Neuronal stem cell (in vitro differentiated cells): ENCODE measurements at places on chromosomes 2 and 18.

- H3K27me3 ChIP-seq, result no peaks in the 10 kb centered on the region
- no peaks in the 10 kb centered on the region for H3K36me3 ChIP-seq
- H3K4me3 ChIP-seq, result no peak overlapping the region
- H3K27ac ChIP-seq, result no peak overlapping the region
- peak; percentile 64 for DNase-seq
- no peaks in the 10 kb centered on the region for H3K4me1 ChIP-seq
Measured at GRCh38 chr2:102839668-102840388, 78.0 kb downstream of the TMEM182 start.

DNA sequence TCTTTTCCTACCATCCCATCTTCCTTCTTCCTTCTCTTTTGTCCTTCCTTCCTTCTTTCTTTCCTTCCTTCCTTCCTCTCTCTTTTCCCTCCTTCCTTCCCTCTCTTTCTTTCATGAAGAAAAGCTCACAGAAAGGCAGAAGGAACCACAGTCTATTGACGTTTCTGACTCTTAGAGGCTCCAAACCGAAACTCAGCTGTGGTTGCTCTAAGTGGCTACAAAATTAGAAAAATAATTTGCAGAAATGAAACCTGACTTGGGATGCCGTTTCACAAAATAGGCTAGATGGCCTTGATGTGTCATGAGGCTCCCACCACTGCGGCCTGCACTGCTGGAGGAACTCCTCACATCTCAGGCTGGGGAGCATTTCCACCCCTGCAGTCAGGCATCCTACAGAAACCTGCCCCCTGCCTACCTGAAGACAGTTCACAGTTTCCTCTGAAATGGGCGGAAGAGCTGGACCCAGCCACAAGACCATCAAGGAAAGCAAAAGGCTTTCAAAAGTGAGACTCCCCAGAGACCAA is 165.6 kb downstream of the SMAD7 start:
- no peak for DNase-seq
- no peak overlapping the region for H3K27ac ChIP-seq
- no peak overlapping the region for H3K4me3 ChIP-seq
- H3K36me3 ChIP-seq, result no peaks in the 10 kb centered on the region
- no peaks in the 10 kb centered on the region for H3K27me3 ChIP-seq

DNA sequence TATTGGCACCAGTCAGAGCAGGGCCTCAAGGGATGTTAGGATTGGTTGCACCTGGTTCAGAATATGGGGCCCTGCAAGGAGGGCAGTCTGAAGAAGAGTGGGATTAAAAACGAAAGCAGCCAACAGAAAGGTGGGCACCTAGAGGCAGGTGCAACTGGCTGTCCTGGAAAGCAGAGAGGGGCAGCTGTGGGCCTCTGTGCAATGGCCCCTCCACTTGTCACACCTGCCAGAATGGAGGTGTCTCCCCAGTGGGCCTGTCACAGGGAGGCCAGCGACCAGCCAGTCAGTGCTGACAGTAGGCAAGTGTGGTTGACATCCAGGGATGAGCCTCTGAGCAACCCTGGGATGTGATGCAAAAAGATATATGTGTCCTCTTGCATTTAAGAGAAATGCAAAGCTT is 37.7 kb downstream of the INPP4A start:
- H3K27me3 ChIP-seq, result no peaks in the 10 kb centered on the region
- peaks cover 4% of the 10 kb centered on the region for H3K4me1 ChIP-seq
- DNase-seq, result no peak
- H3K36me3 ChIP-seq, result no peaks in the 10 kb centered on the region
- no peak overlapping the region for H3K4me3 ChIP-seq

GRCh38 chr18:50790241-50790640 is 29.6 kb downstream of the MRO start:
- no peaks in the 10 kb centered on the region for H3K4me1 ChIP-seq
- DNase-seq, result no peak
- no peak overlapping the region for H3K27ac ChIP-seq
- no peak overlapping the region for H3K4me3 ChIP-seq
- H3K27me3 ChIP-seq, result no peaks in the 10 kb centered on the region

GRCh38 chr18:10508591-10508990 is 17.2 kb upstream of the NAPG start:
- no peak overlapping the region for H3K27ac ChIP-seq
- no peak for DNase-seq

- H3K4me3 ChIP-seq, result no peak overlapping the region
- H3K36me3 ChIP-seq, result no peaks in the 10 kb centered on the region
- DNase-seq, result no peak
- no peaks in the 10 kb centered on the region for H3K27me3 ChIP-seq
Measured at GRCh38 chr2:102273619-102274211, 37.6 kb upstream of the IL1RL1 start.

GRCh38 chr2:180849851-180850250 is 130.6 kb upstream of the UBE2E3 start:
- no peak for DNase-seq
- no peaks in the 10 kb centered on the region for H3K27me3 ChIP-seq
- H3K27ac ChIP-seq, result no peak overlapping the region
- H3K36me3 ChIP-seq, result no peaks in the 10 kb centered on the region

DNA sequence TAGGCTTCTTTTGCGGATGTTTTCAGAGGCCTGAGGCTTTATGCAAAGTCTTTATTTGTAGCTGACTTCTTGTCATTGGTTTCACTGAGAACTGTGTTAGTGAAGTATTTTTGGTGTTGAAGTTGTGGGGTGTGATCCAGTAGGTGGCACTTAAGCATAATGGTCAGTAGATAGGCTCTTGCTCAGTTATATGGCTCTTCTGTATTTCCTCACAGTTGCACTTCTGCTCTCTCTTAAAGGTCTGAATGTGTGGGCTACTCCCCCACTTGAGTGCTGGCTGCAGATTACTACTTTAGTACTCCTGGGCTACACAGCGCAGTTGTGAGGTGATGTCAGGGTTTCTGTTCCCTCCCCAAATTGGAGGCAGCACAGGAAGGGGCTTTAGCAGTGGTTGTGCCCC is 133.8 kb upstream of the SCN7A start:
- no peak for DNase-seq
- H3K36me3 ChIP-seq, result no peaks in the 10 kb centered on the region
- H3K4me3 ChIP-seq, result no peak overlapping the region
- H3K27ac ChIP-seq, result no peak overlapping the region
- no peaks in the 10 kb centered on the region for H3K27me3 ChIP-seq

- no peak overlapping the region for H3K27ac ChIP-seq
- no peaks in the 10 kb centered on the region for H3K4me1 ChIP-seq
- no peaks in the 10 kb centered on the region for H3K27me3 ChIP-seq
Measured at GRCh38 chr18:60246606-60247005, 126.0 kb downstream of the MC4R start.

DNA sequence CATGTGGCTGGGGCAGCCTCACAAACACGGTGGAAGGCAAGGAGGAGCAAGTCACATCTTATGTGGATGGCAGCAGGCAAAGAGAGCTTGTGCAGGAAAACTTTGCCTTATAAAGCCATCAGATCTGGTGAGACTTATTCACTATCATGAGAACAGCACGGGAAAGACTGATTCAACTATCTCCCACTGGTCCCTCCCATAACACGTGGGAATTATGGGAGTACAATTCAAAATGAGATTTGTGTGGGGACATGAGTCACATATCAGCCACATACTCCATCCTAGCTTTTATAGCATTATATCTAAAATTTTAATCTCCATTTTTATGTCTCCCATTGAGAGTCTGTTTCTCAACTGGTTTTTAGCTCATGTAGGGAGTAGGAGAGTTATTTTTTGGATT is 45.7 kb downstream of the ICOS start:
- no peaks in the 10 kb centered on the region for H3K4me1 ChIP-seq
- H3K36me3 ChIP-seq, result no peaks in the 10 kb centered on the region
- H3K27ac ChIP-seq, result no peak overlapping the region
- no peak overlapping the region for H3K4me3 ChIP-seq
- DNase-seq, result no peak

GRCh38 chr2:221915926-221916325 is 343.8 kb upstream of the EPHA4 start:
- H3K27me3 ChIP-seq, result no peaks in the 10 kb centered on the region
- H3K27ac ChIP-seq, result no peak overlapping the region
- H3K4me1 ChIP-seq, result no peaks in the 10 kb centered on the region
- H3K4me3 ChIP-seq, result no peak overlapping the region

GRCh38 chr18:62389761-62390481 is 64.8 kb downstream of the TNFRSF11A start:
- no peak overlapping the region for H3K4me3 ChIP-seq
- no peak overlapping the region for H3K27ac ChIP-seq
- H3K27me3 ChIP-seq, result no peaks in the 10 kb centered on the region
- H3K36me3 ChIP-seq, result no peaks in the 10 kb centered on the region

DNA sequence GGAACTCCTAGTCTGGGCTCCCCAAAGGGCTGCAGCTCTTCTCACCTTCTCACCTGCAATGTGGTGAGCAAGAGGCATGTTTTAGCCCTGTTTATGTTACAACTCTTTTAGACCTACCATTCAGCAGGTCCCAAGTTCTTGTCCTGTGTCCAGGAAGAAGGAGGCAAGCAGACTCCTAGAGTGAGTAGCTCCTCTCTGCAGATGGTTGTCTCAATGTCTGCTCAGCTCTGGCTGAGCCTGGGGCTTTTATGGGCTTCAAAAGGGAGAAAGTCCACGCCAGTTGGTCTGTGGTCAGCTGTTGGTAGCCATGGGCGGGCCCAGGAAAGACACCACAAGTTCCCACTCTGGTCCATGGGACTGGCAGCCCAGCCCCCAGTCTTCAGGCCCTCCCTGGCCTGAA is 148.1 kb upstream of the HS6ST1 start:
- no peak overlapping the region for H3K27ac ChIP-seq
- H3K4me1 ChIP-seq, result no peaks in the 10 kb centered on the region
- H3K4me3 ChIP-seq, result no peak overlapping the region
- DNase-seq, result no peak
- H3K27me3 ChIP-seq, result no peaks in the 10 kb centered on the region

- DNase-seq, result no peak
- H3K4me3 ChIP-seq, result no peak overlapping the region
- H3K27ac ChIP-seq, result no peak overlapping the region
- no peaks in the 10 kb centered on the region for H3K36me3 ChIP-seq
Measured at GRCh38 chr2:241300000-241300399, 15.5 kb downstream of the HDLBP start.

- no peak for DNase-seq
- no peak overlapping the region for H3K4me3 ChIP-seq
- H3K27ac ChIP-seq, result no peak overlapping the region
- no peaks in the 10 kb centered on the region for H3K27me3 ChIP-seq
Measured at GRCh38 chr2:31011587-31011986, 126.7 kb downstream of the GALNT14 start.

DNA sequence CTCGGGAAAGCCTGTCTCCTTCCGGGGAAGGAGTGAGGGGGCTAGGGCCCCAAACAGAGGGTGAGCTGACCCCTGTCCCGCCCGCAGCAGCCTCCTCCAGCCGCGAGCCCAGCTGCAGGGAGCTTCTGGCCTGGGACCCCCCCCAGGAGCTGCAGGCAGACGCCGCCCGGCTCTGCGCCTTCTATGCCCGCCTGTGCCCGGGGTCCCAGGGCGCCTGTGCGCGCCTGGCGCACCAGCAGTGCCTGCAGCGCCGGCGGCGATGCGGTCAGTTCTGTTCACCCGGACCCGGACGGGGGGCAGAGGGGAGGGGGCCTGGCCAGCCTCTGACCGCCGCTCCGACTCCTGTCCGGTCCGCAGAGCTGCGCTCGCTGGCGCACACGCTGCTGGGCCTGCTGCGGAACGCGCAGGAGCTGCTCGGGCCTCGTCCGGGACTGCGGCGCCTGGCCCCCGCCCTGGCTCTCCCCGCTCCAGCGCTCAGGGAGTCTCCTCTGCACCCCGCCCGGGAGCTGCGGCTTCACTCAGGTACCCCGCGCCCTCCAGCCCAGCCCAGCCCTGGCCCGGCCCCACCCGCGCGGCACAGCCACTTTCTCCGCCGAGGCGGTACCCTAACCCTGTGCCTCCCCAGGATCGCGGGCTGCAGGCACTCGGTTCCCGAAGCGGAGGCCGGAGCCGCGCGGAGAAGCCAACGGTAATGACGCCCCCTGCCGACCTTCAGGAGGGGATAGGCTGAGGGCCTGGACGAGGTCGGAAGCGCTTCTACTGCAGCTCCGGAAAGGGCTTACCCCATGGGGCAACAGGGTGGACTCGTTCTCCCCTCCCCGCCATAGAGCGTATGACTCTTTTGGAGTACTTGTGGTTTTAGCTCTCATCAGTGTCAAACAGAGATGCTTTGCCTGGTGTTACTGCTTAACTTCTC is 2.0 kb upstream of the CHRND start:
- H3K27ac ChIP-seq, result no peak overlapping the region
- peaks cover 17% of the 10 kb centered on the region for H3K27me3 ChIP-seq
- peaks cover 13% of the 10 kb centered on the region for H3K4me1 ChIP-seq

DNA sequence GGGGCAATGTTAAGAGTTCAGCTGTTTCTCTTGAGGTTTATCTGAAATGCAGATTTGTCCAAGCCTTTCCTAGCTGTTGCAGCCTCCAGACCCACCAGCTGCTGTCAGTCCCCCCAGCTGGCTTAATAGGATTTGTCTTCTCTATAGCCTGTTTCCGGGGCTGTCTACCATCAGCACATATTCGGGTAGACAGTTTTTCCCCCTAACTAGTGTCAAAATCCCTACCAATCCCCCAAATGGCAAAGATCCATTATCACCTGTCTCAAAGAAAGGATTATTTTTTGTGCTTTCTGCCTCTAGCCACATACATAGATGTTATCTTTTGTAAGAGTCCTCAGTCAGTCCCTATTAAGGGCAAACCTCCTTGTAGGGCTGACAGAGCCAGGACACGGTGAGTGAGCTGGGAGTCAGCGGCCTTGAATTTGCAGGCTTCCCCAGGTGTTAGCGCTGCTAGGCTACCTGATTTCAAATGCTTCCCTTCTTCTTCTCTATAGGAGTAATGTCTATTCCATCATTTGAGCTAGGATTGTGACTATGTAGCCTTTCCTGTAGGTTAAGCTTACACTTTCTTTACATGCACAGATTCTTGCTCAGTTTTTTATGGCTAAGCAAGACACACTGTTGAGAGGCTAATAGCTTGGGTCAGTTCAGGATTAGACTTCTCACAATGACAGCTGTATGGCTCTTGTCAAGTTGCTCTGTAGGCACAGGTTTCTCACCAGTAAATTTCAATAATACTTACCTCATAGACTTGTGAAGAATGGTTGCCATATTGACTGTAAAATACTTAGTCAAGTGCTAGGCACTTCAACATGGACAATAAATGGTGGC is 171.1 kb upstream of the UNC80 start:
- H3K36me3 ChIP-seq, result no peaks in the 10 kb centered on the region
- no peak for DNase-seq
- peak overlapping the region; percentile 47 for H3K27ac ChIP-seq
- H3K4me1 ChIP-seq, result peaks cover 12% of the 10 kb centered on the region
- H3K4me3 ChIP-seq, result no peak overlapping the region
- H3K27me3 ChIP-seq, result no peaks in the 10 kb centered on the region

GRCh38 chr18:12072996-12073395 is 20.6 kb upstream of the ANKRD62 start:
- no peak for DNase-seq
- no peak overlapping the region for H3K4me3 ChIP-seq
- H3K27me3 ChIP-seq, result peaks cover 45% of the 10 kb centered on the region
- no peaks in the 10 kb centered on the region for H3K4me1 ChIP-seq
- H3K36me3 ChIP-seq, result no peaks in the 10 kb centered on the region
- H3K27ac ChIP-seq, result no peak overlapping the region

- H3K27ac ChIP-seq, result peak overlapping the region; percentile 8
- no peaks in the 10 kb centered on the region for H3K27me3 ChIP-seq
- peaks cover 19% of the 10 kb centered on the region for H3K4me1 ChIP-seq
- no peak overlapping the region for H3K4me3 ChIP-seq
- DNase-seq, result no peak
- H3K36me3 ChIP-seq, result peaks cover 72% of the 10 kb centered on the region
Measured at GRCh38 chr2:26922405-26923188, 47.8 kb upstream of the MAPRE3 start.
